Thoracic aorta (tissue), 2 donors: ENCODE measurements at places on chromosomes 7 and 10.

DNA sequence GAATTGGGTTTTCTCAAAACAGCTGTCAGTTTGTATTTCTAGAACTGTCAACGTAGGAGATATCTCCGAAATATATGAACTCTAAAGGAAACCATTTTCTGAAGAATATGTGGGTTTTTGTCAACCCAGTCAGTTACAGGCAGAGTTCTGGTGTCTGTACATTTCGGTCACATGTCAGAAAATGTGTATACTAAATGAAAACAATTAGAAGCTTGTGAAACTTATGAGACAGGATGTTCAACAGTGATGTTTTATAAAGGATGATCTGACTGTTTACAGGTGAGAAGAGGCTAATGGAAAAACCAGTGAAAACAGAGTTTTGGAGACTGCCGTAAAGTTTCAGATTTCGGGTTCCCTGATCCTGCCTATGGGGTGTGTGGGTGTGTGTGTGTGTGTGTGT lies 6.2 kb downstream of the JAZF1 start:
- no peak for DNase-seq

GRCh38 chr10:35933940-35934641 lies 292.0 kb upstream of the FZD8 start:
- no peak for DNase-seq

DNA sequence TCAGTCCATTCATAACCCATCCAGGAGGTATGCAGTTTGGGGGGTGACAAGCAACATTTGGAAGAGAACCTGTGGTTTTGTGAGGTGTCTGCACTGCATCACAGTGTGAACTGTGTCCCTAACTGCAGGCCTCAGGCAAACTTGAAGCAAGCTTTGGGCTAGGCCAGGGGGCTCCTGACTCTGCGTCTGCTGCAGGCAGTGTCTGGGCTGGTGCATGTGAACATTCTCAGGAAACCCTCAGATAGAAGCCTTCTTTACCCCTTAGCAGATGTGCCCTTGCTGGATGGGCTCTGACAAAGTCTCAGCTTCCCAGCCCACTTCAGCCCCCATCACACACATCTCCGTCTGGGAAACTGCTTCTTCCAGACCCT lies 61.0 kb downstream of the VIPR2 start:
- no peak for DNase-seq

DNA sequence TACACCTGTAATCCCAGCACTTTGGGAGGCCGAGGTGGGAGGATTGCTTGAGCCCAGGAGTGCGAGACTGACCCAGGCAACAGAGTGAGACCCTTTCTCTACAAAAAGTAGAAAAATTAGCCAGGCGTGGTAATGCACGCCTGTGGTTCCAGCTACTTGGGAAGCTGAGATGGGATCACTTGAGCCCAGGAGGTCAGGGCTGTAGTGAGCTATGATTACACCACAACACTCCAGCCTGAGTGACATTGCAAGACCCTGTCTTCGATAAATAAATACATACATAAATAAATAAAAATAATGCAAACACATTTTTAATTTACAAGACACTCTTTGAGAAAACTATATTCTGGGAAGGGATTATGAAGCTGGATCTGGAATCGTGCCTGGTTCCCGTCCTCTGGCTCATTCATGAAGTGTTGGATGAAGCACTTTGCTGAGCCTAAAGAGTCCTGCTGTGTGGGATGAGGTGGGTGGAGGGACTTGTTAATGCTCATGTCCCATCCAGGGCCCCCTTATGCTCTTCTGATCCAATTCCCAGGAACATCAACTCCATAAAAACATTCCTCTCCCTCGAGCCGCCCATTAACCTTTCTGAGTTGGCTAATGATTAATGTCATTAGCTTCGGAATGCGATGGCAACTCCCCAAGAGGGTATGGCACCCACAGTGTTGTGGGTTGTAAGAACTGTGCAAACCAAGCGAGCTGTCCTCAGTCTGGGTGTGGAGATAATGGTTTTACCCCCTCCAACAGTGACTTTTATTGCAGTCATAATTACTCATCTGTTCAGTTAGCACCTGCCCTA lies 236.3 kb downstream of the BAMBI start:
- DNase-seq: no peak

DNA sequence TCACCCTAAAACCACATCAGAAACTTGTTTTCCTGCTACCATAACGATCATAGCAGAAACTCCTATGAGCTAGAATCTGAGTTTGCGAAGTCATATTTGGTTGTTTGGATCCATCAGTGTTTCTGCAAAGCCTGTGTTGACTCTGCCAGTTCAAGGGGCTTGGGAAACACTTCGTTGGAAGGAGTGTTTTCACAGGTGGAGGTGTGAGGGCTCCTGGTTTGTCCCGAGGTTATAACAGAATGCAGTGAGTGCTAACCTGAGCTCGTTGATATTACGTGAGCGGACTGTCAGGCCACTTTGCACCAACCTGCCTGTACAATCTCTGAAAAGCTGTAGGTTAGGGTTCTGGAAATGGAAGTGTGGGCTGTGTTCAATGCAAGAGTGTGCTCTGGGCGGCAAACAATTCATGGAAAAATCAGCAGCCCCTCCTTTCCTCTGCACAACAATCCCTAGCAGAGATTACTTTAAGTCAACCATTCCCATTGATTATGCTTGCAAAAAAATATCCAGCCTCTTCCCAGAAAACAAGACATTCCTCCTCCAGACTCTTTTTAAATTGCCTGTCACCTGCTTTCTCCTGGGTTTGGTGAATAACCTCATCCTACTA lies 622.0 kb downstream of the TYW1 start:
- DNase-seq: no peak

DNA sequence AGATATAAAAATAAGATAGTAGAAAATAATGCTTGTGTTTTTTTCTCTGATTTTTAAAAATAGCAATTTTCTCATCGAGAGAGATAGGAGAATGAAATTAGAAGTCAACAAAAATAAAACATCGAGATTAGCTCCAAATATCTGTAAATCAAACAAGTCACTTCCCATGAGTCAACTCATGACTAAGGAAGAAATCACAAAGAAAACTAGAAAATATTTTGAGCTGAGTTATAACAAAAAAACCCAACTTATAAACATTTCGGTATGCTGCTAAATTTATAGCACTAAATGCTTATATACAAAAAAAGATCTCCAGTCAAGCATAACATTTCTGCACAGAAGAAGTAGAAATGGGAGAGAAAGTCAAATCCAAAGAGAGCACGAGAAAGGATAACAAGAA lies 140.1 kb downstream of the ITGA8 start:
- DNase-seq: no peak

GRCh38 chr7:151877911-151878835 lies 1.3 kb upstream of the PRKAG2 start:
- DNase-seq: no peak

DNA sequence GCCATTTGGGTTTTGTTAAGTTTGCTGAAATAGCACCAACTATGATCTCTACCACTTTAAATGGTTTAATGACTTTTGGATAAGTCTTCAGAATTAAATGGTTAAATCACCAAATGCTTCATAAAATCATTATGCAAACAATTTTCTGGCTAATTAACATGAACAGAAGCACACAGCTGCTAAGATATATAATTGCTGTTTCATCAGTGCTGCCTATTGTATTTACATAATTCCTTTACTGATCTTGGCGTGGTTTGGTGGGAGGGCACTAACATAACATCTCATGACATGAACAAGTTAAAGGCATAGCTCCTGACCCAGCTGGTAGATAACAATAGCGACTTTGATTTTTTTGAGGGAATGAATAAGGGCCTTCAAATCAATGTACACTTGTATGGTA lies 94.1 kb downstream of the FZD1 start:
- no peak for DNase-seq

DNA sequence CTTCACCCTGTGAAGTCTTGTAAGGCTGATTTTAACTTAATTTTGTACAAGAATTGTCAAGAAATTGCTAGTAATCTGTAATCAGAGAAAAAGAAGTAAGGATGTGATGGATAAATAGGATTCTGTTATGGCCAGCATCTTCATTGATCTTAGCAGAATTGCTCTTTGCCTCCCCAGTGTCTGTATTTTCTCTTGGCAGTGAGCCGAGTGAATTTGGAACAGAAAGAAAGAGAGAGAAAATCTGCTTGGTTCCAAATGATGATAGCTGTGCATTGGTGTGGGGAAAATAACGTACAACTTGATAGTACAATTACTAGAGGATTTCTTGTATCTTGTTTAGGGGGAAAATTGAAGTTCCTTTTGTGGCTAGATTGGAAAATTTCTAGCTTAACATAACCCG lies 34.6 kb downstream of the VTI1A start:
- no peak for DNase-seq

DNA sequence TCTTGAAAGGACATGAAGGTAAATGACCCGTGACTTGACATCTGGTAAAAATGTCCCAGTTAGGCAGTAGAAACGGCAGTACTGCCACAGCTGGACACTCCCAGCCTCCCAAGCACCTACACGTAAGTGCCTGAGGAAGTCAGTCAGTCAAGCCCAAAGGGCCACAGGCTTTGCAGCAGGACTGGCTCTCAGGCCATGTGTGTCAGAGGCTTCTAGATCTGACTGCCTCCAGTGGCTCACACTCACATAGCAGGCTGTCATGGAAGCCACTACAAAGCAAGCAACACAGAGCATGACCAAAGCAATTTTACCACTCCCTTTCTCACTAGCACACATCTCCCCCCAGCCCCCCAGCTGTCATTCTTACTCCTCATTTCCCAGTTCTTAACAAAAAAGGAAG lies 17.8 kb upstream of the CCNJ start:
- no peak for DNase-seq

- no peak for DNase-seq
Observed at GRCh38 chr7:117248829-117249228, 74.0 kb downstream of the WNT2 start.

GRCh38 chr7:142940966-142941535 lies 1.8 kb downstream of the LLCFC1 start:
- DNase-seq: no peak

- no peak for DNase-seq
Observed at GRCh38 chr7:22726907-22727713, at the start of gene IL6. Gene IL6 (plus strand): TSS chr7:22727200. CDS start chr7:22727263, 63 bp downstream.

- no peak for DNase-seq
Observed at GRCh38 chr7:4139656-4140625, 542.2 kb upstream of the FOXK1 start.

- no peak for DNase-seq
Observed at GRCh38 chr7:106243893-106244292, 40.9 kb downstream of the NAMPT start.

DNA sequence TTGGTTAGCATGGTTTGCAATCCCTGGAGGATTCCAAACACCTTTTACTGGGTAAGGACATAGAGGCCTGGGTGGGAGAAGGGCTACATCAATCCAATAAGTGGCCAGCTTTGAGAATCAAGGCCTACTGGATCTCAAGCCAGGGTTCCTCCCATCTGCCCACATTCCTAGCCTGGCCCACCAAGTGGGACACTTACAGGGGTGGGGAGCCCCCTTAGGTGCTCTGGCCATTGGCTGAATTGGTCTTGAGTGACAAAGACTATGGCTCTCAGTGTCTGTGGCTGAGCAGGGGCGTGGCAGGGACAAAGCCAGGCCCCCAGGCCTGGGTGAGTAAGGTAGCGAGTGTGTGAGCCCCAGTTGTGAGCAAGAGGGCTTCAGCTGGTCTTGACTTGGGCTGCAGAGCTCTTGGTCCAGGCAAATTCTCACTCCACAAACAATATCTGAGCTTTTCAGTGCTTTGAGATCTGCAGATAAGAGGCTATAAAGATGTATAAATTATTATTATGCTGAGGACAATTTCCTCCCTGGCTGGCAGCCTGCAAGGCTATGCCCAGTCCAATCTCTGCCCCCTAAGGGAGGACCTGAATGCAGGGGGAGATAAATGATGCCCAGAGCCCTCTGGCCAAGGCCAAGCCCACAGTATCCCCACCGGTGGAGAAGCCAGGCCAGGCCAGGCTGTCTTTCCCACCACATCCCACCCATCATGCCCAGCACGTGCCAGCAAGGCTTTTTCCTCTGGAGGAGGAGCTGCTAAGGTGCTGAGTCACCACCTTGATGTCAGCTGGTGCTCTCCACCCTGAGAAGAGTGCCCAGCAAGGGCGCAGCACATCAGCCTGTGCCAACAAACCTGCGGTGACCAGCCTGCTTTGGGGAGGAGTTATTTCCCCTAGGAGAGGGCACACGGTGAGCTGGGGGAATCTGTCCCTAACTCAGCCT lies 80.7 kb upstream of the DUSP5 start:
- DNase-seq: no peak

DNA sequence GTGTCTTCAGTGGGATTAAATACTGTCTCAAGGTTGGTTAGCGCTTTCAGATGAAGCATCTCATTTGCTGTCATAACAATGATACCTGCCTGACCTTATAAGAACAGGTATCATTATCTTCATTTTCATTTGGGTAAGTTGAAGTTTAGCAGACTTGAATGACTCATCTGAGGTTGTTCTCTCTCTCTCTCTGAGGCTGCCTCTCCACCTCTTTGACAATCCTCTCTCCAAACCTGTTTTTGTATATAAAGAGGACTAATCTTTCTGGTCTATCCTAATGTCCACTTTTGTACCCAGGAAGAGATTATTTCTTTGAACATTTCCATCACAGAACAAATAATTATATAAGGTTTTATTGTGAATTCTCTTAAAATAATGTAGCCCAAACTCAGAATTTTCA lies 291.4 kb downstream of the KLF6 start:
- DNase-seq: no peak

GRCh38 chr7:104857458-104858425 lies 156.3 kb upstream of the KMT2E start:
- DNase-seq: no peak

DNA sequence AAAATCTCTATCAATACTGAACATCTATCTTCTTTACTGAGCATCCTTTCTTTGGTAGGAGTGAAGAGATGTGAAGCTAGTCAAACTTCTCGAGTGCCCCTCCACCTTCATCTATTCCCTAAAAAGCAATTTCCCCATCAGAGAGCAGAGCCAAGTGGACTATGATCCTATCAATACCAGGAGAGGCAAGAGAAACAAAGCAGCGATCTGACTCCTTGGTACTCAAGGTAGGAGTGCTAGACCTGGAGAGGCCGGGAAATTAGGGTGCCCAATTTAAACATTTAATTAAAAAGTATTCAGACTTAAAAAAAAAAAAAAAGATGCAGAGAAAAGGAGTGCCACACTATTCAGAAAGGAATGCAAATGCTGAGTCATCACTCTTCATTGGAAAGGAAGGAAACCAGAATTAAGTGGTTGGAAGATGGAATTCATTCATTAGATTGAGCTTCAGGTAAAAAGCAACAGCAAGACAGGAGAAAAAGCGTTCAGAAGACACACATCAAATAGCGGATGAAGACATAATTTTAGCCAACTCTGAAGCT lies 1.6 kb downstream of the TIAL1 start:
- no peak for DNase-seq

GRCh38 chr10:123395906-123396305 lies 241.7 kb downstream of the BUB3 start:
- DNase-seq: no peak

GRCh38 chr7:127514499-127514898 lies 70.9 kb downstream of the GCC1 start:
- DNase-seq: no peak

DNA sequence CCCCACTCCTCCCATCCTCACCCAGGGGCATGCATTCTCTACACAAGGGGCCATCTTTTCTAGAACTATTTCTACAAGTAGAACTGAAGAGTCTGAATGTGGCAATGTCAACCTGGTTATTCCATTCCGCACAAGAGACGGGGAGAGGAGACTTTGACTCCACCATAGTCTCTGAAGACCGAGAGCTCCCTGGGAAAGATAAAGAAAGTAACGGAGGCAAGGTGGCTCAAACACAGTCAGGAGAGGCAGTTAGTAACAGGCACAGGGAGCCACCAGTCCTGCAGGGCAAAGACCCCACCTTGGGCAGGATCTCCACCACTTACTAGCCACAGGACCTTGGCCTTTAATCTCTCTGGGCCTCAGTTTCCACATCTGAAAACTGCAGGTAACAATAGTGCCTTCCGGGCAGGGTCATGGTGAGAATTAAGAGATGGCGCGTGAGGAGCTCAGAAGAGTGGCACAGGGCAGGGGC lies 100.3 kb downstream of the TNS3 start:
- DNase-seq: no peak
